Effector CD4-positive, alpha-beta T cell (primary cell): ENCODE measurements at places on chromosomes 2 and 18.

GRCh38 chr2:165182029-165182428 lies 21.8 kb downstream of the SCN3A start:
- DNase-seq: no peak

DNA sequence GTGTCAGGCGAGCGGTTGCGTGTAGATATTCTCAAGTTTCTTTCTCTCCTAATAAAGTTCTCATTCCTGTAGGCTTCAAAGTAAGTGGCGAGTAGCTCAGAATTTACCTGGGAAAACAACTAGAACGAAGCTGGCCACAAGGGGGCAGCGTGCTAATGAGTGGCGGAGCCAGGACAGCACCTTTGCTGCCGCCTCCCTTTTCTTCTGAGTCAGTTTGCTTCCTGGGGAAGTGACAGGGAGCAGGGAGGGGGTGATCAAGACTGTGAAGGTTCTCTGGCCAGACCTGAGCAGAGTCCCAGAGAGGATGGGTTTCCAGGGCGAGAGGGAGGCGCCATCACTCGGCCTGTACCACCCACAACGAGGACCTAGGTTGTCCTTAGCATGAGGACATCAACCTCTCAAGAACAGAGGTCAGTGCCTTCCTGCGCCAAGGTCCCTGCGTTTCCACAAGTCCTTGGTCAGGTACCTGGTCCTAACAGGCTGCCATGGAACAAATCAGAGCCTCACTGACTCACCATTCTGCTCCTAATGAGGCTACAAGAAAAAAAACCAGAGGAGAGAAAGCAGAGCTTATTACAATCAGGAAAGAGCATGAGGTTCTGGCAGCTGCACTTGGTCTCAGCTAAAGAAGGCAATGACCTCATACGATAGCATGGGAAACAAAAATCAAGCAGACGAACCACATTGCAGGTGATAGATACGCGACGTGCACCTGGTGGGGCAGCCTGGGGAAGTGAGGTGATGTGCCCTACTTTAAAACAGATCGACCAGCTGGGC lies 98.7 kb downstream of the PLB1 start:
- peak; percentile 86 for DNase-seq

DNA sequence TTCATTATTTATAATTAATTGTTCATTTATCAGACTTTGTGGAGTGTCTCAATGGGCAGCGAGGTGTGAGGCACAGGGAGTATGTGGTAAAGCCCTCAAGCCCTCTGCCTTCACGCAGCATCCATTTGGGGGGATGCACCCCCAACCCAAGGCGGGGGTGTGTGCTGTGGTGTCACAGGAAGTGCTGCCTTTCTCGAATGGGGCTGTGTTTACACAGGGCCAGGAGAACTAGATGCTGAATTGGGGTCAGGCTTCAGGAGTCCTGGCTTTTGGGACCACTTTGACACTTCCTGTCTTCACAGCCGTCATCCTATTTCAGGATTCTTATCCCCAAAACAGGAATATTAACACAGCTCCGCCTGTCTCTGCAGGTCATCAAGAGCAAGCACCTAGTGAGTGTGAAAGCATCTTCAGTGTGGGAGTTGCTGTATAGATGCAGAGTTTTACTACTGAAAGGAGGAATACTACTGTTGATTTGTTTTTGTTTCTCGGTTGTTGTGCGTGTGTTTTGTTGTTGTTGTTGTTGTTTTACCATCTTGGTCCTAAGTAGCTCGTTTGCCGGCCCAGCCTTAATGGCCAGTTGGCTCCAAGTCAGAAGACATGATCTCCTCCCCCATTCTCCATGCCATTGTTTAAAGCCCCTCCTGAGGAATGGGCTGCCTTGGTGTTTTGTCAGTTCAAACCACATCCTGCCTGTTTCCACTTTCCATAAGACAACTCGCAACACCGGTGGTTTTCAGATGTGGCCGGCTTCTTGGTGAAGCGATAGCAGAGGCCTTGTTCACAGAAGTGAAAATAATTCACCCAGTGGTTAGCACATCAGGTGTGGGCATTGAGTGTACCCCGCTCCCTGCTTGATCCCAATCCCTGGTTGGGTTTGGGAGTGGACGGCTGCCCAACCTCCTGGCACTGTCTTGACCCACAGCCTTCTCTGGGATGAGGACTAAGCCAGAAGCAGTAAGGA lies 221.3 kb downstream of the BCL2 start:
- DNase-seq: no peak

DNA sequence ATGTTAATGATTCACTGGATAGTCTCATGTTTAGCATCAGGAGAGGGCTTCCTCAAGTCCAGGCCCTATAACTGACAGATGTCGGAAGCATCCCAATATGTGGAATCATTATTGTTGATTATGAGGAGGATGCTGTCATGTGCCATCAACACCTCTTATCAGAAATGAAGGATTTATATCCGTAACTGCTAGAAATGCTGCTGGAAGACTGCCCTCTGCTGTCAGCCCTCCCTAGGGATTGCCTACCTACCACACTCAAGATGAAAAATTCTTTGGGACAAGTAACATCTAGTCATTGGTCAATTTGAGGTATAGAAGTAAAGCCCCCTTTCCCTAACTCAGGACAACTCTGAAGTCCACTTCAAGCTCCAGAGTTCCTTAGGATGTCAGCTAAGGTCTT lies 1166.5 kb upstream of the NXPH2 start:
- DNase-seq: no peak
